ENCODE measurements at places on chromosomes 5 and 9. TPM values are rescaled to one million over a fixed set of nuclear protein-coding genes. Genes with fewer than 3 reads are reported as not detected.

Gene TMEM267
- 8.4 TPM for total RNA-seq

Gene N4BP3
- 1.7 TPM for total RNA-seq

Gene IL3
- total RNA-seq: not detected

DNA sequence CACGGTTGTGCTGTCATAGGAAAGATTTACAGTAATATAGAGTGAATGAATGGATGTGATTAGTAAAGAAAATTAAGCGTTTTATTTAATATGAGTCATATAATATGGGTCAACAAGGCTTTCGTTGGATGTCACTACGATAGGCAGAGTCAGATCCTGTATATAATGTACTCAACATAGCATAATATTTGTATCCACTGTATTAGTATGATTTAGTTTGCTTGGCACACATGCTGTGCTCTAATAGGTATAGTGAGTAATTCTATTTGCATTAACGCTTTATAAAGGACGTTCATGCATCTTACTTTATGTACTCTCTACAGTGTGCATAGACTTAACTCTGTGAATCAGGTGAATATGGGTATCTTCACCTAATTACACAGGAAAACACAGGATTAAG is 35.9 kb upstream of the AGGF1 start:
- DNase-seq: no peak

DNA sequence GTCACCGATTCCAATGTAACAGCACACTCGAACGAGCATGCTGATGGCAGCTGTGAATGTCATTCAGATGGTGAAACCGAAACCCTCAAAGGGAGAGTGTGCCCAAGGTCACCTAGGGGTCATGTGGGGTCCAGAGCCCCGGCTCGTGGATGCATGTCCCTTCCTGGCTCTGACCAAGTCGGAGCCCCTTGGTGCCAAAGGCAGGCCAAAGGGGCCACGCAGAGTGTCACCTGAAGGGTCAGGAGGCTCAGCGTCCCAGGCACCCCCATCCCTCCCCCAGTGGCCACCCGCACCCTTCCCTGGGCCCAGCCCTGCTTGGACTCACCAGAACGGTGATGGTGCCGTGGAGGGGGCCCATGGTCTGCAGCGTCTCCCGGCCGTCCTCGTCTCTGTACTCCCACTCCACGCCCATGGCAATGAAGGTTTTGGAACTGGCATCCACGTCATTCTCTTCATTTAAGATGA is 69.5 kb downstream of the ZNF354C start:
- no peak for DNase-seq

All from esophagus muscularis mucosa (tissue), 4 donors.